Thoracic aorta (tissue), 2 donors: ENCODE measurements at places on chromosomes 1 and 21. TPM values are rescaled to one million over a fixed set of nuclear protein-coding genes. Genes with fewer than 3 reads are reported as not detected.

The MTARC2 gene
- 30.4 TPM for total RNA-seq

GRCh38 chr1:107791348-107791747 lies 173.6 kb downstream of the VAV3 start:
- DNase-seq: no peak

GRCh38 chr1:45536886-45537285 lies 13.7 kb upstream of the AKR1A1 start:
- no peak for DNase-seq

The CENPL gene
- total RNA-seq: 3.3 TPM

The SERTAD4 gene
- total RNA-seq: 5.8 TPM

The SLAMF6 gene
- 5.6 TPM for total RNA-seq

The HEYL gene
- 45.6 TPM for total RNA-seq

DNA sequence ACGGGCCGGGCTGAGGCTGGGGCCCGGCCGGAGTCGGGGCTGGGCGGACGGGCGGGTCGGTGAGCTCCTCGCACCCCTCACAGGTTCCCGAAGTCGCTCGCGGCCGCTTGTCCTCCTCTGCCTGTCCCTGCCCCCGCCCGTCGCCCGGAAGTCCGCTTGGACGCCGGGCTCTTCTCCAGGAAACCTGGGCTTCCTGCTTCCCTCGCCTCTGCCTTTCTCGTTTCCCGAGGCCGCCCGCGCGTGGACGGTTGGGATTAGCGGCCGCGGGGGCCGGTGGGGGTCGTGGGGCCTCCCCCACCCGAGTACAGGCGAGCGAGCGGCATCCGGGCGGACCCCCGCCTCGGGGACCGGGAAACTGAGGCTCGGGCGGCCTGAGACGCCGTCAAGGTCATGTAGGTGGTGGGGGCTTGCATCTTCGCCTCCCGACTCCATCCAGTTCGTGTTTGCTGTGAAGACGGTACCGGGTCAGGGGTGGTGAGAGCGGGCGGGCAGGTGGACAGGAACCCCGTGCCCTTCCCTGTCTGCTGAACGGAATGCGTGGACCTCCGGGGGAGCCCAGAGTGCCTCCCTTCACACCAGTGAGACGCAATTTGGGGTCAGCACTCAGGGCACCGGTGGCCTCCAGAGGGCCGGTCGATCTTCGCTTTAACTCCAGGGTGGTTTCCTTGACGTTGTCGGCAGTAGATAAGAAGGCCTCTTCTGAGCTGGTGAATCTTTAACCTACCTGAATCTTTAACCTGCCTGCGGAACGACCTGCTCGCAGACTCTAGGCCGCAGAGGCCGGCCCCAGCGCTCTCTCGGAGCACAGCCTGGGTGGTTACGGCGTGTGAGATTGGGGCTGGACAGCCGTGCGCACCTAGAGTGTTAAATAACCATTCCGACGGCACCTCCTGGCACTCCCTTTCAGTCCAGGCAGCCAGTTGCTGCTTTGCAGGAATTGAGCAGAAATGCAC lies 686 bp downstream of the ARF1 start:
- no peak for DNase-seq

DNA sequence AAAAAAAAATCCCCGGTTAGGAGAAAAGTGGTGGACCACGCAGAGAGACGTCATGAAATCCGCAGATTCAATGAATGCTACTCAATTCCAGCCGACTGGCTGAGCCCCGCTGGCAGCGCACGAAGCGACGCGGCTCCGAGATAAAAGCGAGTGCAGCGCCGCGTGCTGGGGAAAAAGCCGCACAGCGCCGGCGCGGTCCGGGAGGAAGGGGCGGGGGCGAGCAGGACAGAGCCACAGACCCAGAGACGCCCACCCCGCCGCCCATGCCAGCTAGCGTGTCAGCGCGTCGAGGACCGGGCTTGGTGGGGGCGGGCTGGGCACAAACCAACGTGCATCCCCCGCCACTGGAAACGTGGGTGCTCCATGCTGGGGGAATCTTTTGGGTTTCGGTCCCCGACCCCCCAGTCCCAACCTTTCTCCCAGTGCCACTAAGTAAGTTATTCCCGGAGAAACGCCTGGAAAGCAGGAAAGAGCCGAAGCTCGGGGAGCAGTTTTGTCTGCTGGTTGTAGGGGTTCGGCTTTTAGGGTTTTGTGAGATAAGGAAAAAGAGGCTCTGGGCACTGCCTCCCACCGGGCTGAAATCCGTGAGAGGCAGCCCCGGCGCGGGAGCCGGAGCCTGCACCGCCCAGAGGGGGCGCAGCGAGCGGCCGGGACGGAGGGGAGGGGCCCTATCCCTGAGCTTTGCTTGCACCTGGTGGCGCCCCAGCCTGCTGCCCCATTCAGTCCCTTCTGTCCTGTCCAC lies at the start of gene KCNJ6:
Gene KCNJ6 (minus strand): TSS at position 148 of the 742 bp plus-strand sequence. CDS start 75,775 bp downstream, outside the sequence.
- DNase-seq: no peak

DNA sequence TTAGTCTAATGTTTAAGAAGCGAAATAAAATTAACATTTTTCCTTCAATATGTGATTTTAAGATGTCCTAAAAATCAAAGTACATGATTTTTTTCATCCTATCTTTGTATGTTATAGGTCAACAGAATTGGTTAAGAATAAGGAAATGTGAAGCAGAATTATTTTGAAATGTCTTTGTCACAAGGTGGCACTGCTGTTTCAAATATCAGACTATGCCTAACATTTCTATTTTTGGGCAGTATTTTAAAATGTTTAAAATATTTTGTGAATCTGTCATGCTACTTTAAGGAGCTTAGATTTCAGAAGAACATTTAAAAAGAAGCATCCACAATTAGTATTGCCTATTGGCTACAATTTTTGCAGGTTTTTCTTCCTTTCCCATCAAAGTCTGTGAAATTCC lies 38.7 kb downstream of the AMY1C start:
- DNase-seq: no peak

- no peak for DNase-seq
These were observed 22.4 kb downstream of the CAPZB start for GRCh38 chr1:19462781-19463503.

The CTTNBP2NL gene
- 32.5 TPM for total RNA-seq

- no peak for DNase-seq
These were observed 94.4 kb downstream of the NAV1 start for GRCh38 chr1:201633297-201633696.

GRCh38 chr1:208261874-208262273 lies 17.7 kb upstream of the PLXNA2 start:
- DNase-seq: no peak

GRCh38 chr1:17118706-17119075 lies 560 bp downstream of the PADI2 start:
- DNase-seq: no peak

The FCRL4 gene
- total RNA-seq: not detected

- no peak for DNase-seq
These were observed 66.1 kb upstream of the SLC44A3 start for GRCh38 chr1:94754095-94754494.

GRCh38 chr21:37383086-37383485 lies 16.5 kb downstream of the DYRK1A start:
- no peak for DNase-seq

The CITED4 gene
- 55.9 TPM for total RNA-seq

DNA sequence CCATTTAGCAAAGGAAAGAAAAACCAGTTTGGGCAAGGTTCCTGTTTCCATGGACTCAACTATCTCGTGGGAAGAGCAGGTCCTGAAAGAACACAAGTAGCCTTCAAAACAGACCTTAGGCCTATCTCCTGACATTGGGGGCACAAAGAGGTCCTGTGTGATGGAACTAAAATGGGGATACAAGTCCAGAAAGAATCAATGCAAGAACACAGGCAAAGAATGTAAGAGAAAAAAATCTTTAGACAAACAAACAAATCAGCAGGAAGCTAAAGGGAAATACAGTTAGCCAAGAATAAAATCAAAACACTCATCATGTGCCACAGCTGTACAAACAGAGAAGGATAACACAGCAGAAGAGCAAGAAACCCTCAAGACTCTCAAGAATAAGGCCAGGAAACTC lies 28.2 kb downstream of the SLC30A10 start:
- no peak for DNase-seq

The SPATC1L gene
- total RNA-seq: 3.2 TPM

GRCh38 chr21:46436621-46437020 lies 22.1 kb upstream of the DIP2A start:
- no peak for DNase-seq

The RNASEL gene
- 5.9 TPM for total RNA-seq
